ENCODE measurements at places on chromosomes 1 and 21. TPM values are rescaled to one million over a fixed set of nuclear protein-coding genes. Genes with fewer than 3 reads are reported as not detected.

- peak; percentile 10 for DNase-seq
- H3K4me3 ChIP-seq: no peak overlapping the region
- H3K27me3 ChIP-seq: no peaks in the 10 kb centered on the region
- H3K4me1 ChIP-seq: no peaks in the 10 kb centered on the region
Measured at GRCh38 chr1:79497193-79497773, 490.8 kb upstream of the ADGRL4 start.

Gene NFIA
- total RNA-seq: 20.9 TPM

- no peaks in the 10 kb centered on the region for H3K4me1 ChIP-seq
- no peak overlapping the region for H3K27ac ChIP-seq
- no peak for DNase-seq
- peaks cover 19% of the 10 kb centered on the region for H3K27me3 ChIP-seq
Measured at GRCh38 chr1:33573661-33574060, 101.2 kb downstream of the ZSCAN20 start.

GRCh38 chr1:109890115-109890953, 20.3 kb upstream of the CSF1 start:
- H3K4me3 ChIP-seq: no peak overlapping the region
- no peaks in the 10 kb centered on the region for H3K27me3 ChIP-seq
- peak overlapping the region; percentile 1 for H3K27ac ChIP-seq
- no peak for DNase-seq
- H3K4me1 ChIP-seq: peaks cover 9% of the 10 kb centered on the region

DNA sequence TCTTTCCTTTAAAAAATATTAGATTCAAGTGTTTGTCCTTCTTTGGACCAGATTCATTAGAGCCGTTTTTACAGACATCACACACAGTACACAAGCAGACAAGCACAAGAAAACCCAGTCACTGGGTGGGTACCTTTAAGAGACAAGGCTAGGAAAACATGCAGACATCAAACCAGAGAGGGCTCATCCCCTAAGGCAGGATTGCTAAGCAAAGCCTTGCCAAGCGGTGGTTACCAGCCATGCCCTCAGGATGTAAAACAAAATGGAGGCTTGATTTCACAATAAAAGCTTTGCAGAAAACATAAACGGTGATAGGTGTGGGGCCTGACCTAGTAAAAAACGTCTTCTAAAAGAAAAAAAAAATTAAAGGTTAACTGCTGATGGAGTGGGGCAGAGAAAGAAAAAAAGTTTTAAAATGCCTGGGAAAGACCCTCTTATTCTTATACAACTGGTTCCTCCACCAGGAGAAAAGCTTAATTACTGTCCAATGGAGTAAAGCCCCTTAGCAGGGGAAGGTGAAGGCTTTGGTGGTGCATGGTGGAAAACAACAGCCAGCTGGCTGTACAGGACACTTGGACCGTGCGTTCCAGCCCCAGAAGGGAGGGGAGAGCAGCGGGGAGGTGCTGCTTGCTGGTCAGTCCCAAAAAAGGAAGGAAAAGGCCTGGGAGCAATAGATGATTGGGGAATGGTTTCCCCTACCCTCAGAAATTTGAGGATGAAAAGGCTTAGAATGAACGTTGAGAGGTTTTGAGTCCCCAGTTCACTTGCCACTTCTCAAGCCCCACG, 30.4 kb upstream of the FMO1 start:
- H3K27me3 ChIP-seq: no peaks in the 10 kb centered on the region
- no peak overlapping the region for H3K4me3 ChIP-seq
- no peak for DNase-seq
- H3K27ac ChIP-seq: no peak overlapping the region
- no peaks in the 10 kb centered on the region for H3K36me3 ChIP-seq

GRCh38 chr1:229412056-229412455, 21.8 kb downstream of the ACTA1 start:
- no peak for DNase-seq
- H3K4me3 ChIP-seq: no peak overlapping the region
- no peaks in the 10 kb centered on the region for H3K36me3 ChIP-seq
- H3K27me3 ChIP-seq: no peaks in the 10 kb centered on the region
- H3K27ac ChIP-seq: no peak overlapping the region

DNA sequence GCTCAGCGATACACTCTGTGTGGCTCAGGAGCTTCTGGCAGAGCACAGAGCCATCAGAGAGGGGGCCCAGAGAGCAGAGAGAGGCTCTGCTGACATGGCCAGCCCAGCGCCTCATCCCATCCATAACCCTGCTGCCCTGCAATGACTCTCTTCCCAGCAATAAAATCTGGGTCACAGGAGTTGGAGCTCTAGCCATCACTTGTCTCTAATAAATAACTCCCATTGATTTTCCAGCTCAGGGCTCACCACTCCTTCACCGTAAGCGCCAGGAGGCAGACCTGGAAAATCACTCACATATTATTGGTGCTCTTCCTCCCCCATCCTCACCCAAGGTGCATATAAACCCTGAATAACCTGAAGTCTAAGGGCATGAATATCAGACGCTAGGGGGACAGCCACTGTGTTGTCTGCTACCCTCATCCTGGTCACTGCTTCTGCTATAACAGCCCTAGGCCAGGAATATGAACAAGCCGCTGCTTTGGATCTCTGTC, at the start of gene APCS:
TSS of gene APCS (plus strand) at position 366 of the 491 bp plus-strand sequence. CDS start at position 462, 96 bp downstream.
- H3K4me3 ChIP-seq: no peak within 1 kb of the TSS
- no peak within 1 kb of the TSS for H3K27ac ChIP-seq

DNA sequence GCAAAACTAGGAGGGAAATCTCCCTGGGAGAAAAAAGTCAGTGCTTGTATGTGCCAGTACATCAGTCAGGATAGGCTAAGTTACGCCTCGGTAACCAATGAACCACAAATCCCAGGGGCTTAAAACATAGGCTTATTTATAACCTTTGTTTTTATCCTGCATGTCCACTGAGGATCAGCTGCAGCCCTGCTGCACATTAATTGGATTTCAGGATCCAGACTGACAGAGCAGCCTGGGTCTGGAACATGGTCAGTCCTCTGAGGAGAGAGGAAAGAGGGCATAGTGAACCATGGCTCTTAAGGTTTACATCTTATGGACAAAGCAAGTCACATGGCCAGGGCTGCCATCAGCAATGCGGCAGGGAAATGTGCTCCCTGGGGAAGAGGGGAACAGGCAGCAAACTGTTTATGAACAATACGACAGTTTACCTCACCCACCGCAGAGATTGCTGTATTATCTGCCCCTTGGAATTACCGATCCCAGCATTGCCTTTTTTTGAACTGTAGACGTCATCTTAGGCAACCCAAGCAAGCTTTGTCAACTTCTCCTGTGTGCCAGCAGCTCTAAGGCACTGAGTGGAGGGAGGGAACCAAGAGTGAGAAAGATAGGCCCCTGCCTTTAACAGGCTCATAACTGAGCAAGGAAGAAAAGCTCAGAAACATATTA, 9.1 kb upstream of the SPRR4 start:
- H3K4me1 ChIP-seq: no peaks in the 10 kb centered on the region
- no peaks in the 10 kb centered on the region for H3K36me3 ChIP-seq
- no peaks in the 10 kb centered on the region for H3K27me3 ChIP-seq
- no peak overlapping the region for H3K27ac ChIP-seq
- DNase-seq: no peak

DNA sequence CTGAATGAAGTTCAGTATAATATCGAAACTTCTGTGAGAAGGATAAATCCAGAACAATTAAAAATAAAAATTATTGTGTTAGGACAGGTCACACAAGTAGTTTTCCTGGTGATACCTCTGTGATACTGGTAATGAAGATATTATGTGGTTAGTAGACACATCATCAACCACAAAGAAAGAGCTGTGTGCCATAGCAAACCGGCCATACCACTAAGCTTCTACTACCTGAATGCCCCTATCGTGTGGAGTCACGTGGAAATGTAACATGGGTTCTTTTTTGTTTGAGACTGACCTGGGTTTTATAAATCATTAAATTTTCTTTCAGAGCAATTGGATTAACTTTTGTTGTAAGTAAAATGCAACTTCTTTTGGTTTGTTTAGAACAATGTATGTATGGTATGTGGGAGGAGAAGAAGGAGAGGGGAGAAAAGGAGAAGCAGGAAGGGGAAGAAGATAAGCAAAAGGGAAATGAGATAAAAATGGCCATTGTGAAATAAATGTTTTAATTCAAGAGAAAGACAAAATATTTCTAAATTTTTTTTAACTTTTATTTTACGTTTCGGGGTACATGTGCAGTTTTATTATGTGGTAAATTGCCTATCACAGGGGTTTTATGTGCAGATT, 58.2 kb upstream of the LRRC8B start:
- H3K4me3 ChIP-seq: no peak overlapping the region
- peaks cover 21% of the 10 kb centered on the region for H3K27me3 ChIP-seq
- no peak overlapping the region for H3K27ac ChIP-seq
- no peaks in the 10 kb centered on the region for H3K4me1 ChIP-seq

DNA sequence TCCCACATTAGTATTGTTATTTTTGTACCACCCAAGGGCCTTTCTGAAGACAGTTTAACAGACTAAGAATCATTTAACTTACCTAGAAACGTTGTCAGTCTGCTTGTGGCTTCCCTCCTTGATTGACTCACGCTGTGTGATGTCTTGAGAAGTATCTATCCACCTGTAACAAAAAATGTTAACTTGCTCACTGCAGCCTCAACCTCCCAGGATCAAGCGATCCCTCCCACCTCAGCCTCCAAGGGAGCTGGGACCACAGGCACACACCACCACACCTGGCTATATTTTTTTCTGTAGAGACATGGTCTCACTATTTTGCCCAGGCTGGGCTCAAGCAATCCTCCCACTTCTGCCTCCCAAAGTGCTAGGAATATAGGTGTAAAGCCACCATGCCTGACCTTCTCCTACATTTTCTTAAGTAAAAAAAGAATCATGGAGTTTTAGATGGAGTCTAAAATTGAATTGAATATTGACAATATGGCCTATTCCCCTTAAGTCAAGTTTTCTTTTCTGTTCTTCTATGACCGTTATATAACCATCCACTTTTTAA, 15.6 kb downstream of the SFPQ start:
- peaks cover 63% of the 10 kb centered on the region for H3K36me3 ChIP-seq
- H3K27ac ChIP-seq: no peak overlapping the region
- DNase-seq: no peak
- H3K27me3 ChIP-seq: no peaks in the 10 kb centered on the region
- peaks cover 7% of the 10 kb centered on the region for H3K4me1 ChIP-seq

Gene GUCA2B
- total RNA-seq: not detected

- H3K27me3 ChIP-seq: no peaks in the 10 kb centered on the region
- H3K4me3 ChIP-seq: no peak overlapping the region
- no peaks in the 10 kb centered on the region for H3K4me1 ChIP-seq
- H3K27ac ChIP-seq: no peak overlapping the region
- no peaks in the 10 kb centered on the region for H3K36me3 ChIP-seq
Measured at GRCh38 chr1:116902723-116903383, 6.9 kb upstream of the PTGFRN start.

Gene OR2G6
- total RNA-seq: not detected

- no peaks in the 10 kb centered on the region for H3K27me3 ChIP-seq
- no peaks in the 10 kb centered on the region for H3K4me1 ChIP-seq
- H3K4me3 ChIP-seq: no peak overlapping the region
- H3K36me3 ChIP-seq: no peaks in the 10 kb centered on the region
- H3K27ac ChIP-seq: no peak overlapping the region
Measured at GRCh38 chr1:224884361-224884801, 45.1 kb upstream of the DNAH14 start.

DNA sequence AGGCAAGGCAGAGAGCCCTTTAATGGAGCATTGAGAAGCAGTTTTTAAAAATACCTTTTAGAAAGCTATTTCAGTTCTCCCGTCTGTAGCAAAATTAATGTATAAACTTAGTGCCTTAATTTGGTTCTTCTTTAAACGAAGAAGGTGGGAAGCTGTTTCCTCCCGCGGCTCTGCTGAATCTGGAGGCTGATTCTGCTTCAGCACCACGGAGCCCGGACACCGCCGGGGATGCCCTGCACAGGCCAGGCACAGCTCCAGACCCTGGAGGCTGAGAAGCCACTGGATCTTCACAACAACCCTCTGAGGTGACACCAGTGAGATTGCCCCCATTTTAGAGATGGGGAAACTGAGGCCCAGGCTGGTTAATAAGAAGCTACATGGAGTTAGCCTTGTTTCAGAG, 175.8 kb upstream of the VAMP3 start:
- H3K36me3 ChIP-seq: no peaks in the 10 kb centered on the region
- no peaks in the 10 kb centered on the region for H3K4me1 ChIP-seq
- no peak overlapping the region for H3K4me3 ChIP-seq
- no peak overlapping the region for H3K27ac ChIP-seq

GRCh38 chr1:1024771-1025699, 5.1 kb downstream of the AGRN start:
- peak overlapping the region; percentile 48 for H3K27ac ChIP-seq
- H3K4me1 ChIP-seq: peaks cover 43% of the 10 kb centered on the region
- no peaks in the 10 kb centered on the region for H3K36me3 ChIP-seq
- no peaks in the 10 kb centered on the region for H3K27me3 ChIP-seq
- H3K4me3 ChIP-seq: no peak overlapping the region

DNA sequence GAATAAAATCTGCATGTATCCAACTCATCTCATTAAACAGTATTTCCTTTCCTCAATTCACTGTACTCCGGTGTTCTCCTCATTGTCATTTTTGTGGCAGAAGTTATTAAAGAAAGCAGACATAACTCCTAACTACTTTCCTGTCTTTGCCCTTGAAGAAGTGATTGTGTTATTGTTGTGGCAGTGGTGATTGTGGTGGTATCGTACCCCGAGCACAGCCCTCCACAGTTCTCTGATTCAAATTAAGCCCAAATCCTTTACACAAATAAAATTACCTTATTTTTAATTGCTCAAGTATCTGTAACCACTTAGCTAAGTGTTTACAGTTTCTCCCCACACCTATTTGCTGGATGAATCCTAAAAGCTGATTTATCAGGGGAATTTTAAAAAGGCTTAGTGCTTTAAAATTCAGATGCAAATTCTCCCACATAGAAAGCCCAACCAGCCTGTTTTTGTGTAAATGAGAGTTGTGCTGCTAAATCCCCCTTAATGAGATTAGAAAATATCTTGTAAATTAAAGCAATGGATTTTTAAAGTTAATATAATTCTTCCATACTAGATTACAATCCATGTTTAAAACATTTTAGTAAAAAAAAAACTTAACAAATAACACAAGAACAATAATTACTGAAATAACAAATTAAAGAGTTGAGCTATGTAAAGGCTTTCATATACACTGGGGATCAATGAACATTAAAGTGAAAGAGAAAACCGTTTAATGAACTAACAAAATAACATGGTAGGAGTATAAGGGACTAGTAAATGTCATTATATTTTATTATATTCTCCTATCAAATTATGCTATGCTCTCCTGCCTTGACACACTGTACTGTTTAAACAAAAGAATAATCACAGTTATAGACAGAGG, 259.0 kb downstream of the NEGR1 start:
- no peak for DNase-seq
- no peaks in the 10 kb centered on the region for H3K27me3 ChIP-seq
- no peaks in the 10 kb centered on the region for H3K36me3 ChIP-seq
- no peaks in the 10 kb centered on the region for H3K4me1 ChIP-seq

DNA sequence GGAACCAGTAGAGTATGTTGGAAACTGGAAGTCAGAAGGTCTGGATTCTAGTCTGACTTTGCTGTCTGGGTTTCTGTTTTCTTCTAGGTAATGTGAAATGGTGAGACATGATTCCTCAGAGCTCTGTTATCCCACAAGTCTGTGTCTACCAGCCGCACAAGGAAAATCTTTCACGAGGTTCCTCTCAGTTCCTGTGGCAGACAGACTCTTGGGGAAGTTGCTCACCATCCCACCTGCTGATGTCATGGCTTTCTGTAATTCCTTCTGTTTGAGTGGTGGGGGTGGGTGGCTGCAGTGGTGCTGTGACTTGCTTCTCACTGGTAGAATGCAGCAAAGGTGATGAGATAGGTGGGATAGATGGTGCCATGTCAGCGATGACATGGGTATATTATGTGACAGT, 17.1 kb upstream of the SCMH1 start:
- H3K27me3 ChIP-seq: no peaks in the 10 kb centered on the region
- no peaks in the 10 kb centered on the region for H3K4me1 ChIP-seq
- no peaks in the 10 kb centered on the region for H3K36me3 ChIP-seq
- no peak overlapping the region for H3K4me3 ChIP-seq
- DNase-seq: no peak

- H3K4me3 ChIP-seq: no peak overlapping the region
- DNase-seq: no peak
- no peaks in the 10 kb centered on the region for H3K4me1 ChIP-seq
- H3K27ac ChIP-seq: no peak overlapping the region
Measured at GRCh38 chr1:41046347-41046775, 24.8 kb upstream of the SLFNL1 start.

All from Panc1 (cell line).